ENCODE measurements at places on chromosomes 16 and 17.

- DNase-seq, result no peak
Measured at GRCh38 chr17:13035420-13035819, 17.6 kb upstream of the ELAC2 start.

DNA sequence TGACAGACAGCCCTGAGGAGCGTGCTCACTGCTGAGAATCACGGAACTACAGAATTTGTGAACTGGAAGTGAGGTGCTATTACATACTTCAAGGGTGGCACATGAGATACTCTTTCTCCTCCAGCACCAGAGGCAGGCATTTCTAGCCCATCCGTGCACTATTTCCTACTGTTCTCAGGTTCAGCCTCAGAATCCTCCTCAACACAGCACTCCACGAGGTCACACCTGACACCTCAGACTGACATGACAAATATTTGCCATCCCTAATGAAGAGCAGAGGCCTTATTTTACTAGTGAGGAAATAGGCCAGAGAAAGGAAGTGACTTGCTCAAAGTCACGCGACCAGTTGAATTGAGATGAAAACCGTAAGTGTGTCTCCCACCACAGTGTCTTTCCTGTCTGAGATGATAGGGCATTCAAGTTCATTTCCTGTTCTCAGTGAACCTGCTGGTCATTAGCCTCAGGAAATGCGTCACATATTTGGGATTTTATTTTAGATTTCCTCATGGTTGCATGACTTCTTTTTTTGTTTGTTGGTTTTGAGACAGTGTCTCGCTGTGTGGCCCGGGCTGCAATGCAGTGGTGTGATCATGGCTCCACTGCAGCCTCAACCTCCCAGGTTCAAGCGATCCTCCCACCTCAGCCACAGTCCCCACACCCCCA is 23.6 kb downstream of the SEZ6 start:
- DNase-seq, result no peak

- no peak for DNase-seq
Measured at GRCh38 chr17:66885417-66885816, 50.5 kb downstream of the CACNG5 start.

DNA sequence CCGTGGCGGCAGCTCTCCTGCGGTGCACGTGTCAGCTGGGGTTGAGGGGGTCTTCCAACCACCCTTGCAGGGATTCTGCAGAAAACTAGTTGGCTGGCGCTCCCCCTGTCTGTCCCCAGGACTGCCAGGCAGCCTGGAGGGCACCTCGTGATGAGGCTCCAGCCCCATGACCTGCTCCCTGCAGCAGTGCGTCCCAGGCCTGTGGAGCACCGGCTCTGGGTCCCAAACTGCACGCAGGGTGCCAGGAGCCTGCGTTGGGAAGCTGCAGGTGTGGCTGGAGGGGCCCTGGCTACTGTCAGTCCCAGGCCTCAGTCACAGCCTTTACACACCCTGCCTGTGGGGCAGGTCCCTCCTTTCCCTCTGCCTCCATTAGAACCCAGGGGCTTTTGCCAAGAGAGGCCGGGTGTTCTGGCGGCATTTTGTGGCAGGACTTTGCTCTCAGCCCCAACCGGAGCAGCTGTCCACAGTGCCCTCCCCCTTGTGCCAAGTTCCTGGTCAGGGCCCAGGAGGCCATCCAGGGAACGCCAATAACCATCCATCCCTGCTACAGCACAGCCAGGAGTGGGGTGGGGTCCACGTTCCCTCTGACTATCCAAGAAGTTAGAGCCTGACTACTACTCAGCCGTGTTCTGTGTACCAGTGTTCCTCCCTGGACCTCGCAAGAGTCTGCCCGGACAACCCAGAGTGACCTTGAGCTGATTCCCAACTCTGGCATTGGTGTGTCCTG is 9.2 kb downstream of the CHMP6 start:
- no peak for DNase-seq

DNA sequence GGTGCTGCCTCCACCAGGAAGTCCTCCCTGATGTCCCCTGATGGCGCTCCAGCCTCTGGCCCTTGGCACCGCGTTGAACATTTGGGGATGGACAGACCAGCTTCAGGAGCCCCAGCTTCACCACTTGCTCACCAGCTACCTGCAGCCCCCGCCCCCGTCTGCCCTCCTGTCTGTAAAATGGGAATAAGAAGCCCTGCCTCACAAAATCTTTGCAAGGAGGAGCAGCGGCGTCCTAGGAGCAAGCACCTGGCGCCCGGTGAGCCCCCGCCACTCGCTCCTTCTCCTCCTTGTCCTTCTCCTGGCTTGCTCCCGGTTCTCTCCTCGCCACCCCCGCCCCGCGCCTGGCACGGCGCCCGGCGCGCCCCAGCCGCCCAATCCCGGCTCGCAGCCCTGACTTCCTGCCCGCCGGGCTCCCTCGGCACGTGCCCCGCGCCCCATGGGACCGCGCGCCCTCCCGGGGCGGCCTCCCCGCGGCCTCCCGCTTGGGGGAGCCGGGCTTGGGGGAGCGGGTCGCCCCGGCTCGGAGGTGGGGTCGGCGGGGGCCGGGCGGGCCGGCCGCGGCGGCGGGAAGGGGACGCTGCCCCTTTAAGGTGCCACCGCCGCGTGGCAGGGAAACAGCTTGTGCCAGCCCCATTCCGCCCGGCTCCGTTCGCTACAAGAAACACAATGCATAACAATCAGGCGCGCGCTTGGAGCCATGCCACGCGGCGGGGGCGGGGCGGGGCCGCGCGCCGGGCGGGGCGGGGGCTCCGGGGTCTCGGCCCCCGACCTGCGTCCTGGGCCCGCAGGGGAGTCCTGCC is 9.1 kb upstream of the PPP1R1B start:
- no peak for DNase-seq

GRCh38 chr16:81526935-81527334 is 82.3 kb downstream of the CMIP start:
- no peak for DNase-seq

DNA sequence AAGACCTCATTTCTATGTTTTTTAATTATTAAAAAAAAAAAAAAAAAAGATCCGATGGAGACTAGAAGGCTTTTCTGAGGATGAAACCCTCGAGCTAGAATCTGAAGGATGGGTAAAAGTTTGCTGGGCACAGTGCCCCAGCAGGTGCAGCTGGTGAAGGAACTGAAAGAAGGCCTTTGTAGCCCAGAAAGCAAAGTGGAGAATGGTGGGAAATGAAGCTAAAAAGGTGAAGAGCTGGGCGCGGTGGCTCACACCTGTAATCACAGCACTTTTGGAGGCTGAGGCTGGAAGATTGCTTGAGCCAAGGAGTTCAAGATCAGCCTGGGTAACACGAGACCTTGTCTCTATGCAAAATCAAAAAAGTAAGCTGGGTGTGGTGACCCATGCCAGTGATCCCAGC is 50.3 kb upstream of the SEC14L1 start:
- DNase-seq, result no peak

DNA sequence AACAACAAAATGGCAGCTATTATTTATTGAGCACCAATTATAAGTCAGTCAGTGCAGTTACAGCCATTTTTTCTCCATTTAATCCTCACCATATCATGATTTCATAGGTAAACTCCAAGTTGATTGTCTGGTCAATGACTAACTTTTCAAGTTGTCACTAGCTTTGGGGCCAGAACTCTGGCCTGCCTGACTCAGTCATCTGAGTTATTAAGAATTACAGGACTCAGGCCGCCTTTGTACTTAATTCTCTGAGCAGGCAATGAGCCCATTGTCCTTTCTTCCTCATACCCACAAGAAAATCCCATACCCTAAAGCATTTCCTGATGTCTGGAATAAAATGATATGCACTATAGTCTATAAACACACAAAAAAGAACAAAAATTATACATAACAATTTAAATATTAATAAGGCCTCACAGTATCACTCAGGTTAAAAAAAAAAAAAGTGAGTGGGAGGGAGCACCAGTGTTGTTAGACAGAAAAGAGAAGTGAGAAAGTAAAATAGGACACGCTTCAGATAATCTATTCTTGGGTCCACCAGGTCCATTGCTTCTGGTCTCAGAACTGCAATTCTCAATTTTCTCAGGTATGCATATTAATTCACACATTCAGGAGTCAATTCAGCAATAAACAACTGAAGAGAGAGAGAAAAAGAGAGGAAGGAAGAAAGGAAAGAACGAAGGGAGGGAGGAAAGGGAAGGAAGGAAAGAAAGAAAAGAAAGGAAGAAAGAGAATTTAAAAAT is 70.2 kb downstream of the SPAG9 start:
- DNase-seq, result no peak

GRCh38 chr17:28765038-28765437 is 21.2 kb downstream of the TRAF4 start:
- no peak for DNase-seq

GRCh38 chr17:8081876-8082275 is 5.6 kb downstream of the ALOX12B start:
- no peak for DNase-seq

- DNase-seq, result no peak
Measured at GRCh38 chr16:66508248-66508913, 41.5 kb downstream of the TK2 start.

- no peak for DNase-seq
Measured at GRCh38 chr16:79563921-79564320, 36.6 kb downstream of the MAF start.

GRCh38 chr17:40326832-40327199 is 17.8 kb downstream of the RARA start:
- no peak for DNase-seq

- DNase-seq, result peak; percentile 96
Measured at GRCh38 chr16:53098526-53099317, 43.9 kb downstream of the CHD9 start.

- no peak for DNase-seq
Measured at GRCh38 chr16:72815348-72816318, 232.3 kb downstream of the ZFHX3 start.

DNA sequence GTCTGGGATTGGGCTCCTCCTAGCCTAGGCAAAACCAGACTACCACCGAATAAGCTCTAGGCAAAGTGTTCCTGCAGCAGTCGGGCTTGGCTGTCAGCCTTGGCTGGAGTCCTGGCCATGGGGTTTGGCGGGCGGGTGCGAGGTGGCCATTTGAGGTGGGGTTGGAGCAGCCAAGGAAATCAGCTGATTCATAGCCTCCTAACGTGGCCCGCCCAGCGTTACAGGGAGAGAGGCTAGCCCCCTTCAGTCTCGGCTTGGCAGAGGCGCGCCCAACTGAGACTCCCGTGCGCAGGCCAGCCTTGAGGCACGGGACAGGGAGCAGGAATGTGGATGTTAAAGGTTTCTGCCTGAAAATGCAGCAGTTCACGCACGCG is 1.9 kb downstream of the PMP22 start:
- no peak for DNase-seq

DNA sequence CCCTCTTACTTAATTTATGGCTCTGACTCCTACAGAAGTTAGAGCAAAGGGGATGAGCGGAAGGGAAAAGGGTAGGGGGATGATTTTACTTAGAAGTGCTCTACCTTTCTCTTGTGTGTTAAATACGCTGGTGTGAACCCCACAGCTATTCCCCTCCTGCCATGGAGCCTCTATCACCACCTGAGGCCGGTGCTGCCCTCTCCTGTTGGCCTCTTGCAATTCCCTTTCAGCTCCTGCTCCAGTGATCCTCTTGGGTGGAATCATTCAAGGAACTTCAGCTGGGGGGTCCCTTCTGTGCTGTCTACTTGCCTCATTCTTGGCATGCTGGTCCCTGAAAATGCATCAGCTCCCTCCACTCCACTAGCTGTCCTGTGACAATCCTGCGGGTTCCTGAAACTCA is 41.8 kb upstream of the CDH8 start:
- DNase-seq, result no peak

DNA sequence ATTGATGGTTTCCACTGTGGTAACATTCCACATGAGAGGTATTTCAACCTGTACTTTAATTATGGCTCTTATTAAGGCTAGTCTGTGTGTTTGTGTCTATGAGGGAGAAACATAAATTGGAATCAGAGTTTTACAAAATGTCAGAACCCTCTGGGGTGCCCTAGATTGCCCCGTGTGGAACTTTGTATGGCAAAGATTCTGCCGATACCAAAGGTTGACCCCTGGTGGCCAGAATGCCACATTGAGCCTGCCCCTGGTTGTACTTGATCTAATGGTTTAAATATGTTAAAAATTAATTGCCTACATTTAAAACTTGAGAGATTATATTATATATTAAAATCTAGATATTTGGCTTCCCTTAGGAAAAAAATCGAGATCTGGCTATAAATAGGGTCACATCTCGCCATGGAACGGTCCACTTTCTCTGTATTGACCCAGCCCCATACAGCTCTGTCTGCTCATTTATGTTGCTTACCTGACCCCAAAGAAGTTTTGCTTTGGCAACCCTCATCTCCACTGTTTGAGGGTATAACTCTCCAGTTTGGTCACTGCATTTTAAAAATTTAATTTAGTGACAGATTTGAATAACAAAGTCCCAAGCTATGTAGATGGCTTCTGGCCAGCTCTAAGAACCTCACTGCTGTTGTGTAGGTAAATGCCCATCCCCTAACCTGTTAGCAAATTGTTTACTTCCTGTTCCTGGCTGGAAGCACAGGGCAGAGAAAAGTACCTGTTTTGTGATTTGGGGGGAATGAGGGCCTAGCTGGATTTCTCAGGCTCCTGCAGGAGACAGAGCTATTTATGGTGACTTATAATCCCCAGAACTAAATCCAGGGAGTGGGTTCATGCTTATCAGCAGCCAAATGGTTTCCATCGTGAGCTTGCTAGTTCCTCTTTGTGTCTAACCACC is 95.0 kb downstream of the PLCG2 start:
- DNase-seq, result no peak

DNA sequence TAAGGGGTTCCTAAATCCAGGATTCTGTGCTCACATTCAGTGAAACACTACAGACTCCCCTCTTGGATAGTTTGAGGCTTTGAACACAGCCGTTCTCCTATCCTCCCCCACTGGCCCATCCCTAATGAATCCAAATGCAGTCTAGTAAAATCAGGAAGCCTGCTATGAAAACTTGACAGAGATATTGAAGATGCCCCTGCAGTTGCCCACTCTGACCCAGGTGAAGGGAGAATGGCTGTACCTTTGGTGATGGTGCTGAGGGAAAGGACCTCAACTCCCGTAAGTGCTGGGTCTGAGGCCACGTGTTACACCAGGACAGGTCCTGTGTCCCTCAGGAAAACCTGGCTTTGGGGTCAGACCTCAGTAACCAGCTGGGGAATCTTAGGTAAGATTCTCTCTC is 54.4 kb downstream of the SF3B3 start:
- DNase-seq, result no peak

GRCh38 chr16:73036074-73036826 is 11.7 kb downstream of the ZFHX3 start:
- no peak for DNase-seq

GRCh38 chr17:73410586-73411312 is 98.9 kb upstream of the CDC42EP4 start:
- no peak for DNase-seq

GRCh38 chr16:51312363-51313150 is 161.5 kb upstream of the SALL1 start:
- DNase-seq, result no peak

GRCh38 chr16:84616515-84616914 is 1.4 kb downstream of the COTL1 start:
- DNase-seq, result no peak

GRCh38 chr17:50947782-50948543 is 81.8 kb upstream of the TOB1 start:
- DNase-seq, result no peak

GRCh38 chr17:235831-236640 is 54.6 kb upstream of the DOC2B start:
- DNase-seq, result no peak

- no peak for DNase-seq
Measured at GRCh38 chr17:77391668-77392375, 251.1 kb downstream of the SEC14L1 start.

- DNase-seq, result no peak
Measured at GRCh38 chr17:78939615-78940014, 14.4 kb upstream of the TIMP2 start.

GRCh38 chr16:87931504-87931903 is 4.8 kb downstream of the CA5A start:
- DNase-seq, result no peak

- no peak for DNase-seq
Measured at GRCh38 chr17:33241390-33241789, 51.7 kb downstream of the ASIC2 start.

- DNase-seq, result no peak
Measured at GRCh38 chr17:38616361-38616760, 10.6 kb upstream of the SRCIN1 start.
